ENCODE measurements at places on chromosomes 16 and 17.

DNA sequence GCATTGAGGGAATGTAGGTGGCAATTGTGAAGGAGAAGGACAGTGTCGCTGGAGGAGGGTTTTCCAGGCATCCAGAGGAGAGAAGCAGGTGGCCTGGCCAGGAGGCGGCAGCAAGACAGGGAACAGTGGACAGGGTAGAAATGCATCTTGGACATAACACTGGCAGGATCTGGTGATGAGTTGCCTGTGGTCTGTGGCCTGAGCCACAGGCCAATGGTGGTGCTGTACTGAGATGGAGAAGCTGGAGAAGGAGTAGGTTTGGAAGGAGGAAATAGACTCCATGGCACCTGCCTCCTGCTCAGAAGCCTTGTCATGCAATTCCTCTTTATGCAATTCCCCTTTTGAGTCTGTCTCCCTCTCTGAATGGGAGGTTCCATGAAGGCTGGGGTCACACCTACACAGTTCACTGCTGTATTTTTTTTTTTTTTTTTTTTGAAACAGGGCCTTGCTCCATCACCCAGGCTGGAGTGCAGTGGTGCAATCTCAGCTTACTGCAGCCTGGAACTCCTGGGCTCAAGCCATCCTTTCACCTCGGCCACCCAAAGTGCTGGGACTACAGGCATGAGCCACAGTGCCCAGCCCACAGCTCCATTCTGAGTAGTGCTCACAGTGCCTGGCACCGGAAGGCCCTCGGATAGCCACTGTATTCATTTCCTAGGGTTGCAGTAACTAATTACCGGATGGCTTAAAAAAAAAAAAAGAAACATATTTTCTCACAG, 13.5 kb upstream of the CACNG4 start:
- DNase-seq: no peak

DNA sequence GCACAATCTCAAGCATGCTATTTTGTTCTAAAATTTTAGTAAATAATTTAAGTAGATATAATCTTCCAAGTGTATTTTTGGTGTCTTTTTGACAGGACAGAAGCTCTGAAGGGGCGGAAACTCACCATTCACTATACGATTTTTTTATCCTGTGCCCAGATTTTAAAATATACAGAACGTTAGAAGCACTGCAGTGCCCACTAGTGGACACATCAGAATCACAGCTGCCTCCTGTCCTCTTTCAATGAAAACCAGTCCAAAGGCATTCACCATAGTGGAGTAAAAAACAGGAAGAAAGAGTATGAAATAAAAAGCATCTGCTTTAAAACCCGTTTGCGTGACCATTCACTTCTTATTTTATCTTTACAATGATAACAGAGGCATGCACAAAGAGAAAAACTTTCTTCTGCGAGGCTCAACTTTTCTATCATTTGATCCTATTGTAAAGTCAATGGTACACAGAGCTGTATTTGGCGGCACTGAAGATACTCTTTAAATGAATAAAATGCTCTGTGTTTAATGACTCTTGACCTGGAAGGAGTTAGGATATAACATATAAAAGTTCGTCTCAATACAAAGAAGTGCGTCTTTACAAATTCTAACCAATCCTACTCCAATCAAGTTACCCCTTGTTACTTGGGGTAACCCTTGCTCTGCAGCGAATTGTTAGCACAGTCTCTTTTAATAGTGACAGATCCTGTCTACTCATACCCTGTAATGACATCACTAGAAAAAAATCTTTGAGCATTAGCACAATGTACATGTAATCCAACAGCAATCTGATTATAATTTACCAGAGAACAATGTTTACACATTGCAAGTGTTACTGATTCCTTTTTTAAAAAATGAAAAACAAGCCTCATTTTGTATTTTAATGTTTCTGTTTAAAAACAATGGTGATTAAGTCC, 339.8 kb upstream of the PSMD7 start:
- no peak for DNase-seq

- no peak for DNase-seq
These were observed 23.3 kb downstream of the SHISA6 start for GRCh38 chr17:11264183-11264871.

GRCh38 chr17:36475346-36475970, 11.0 kb upstream of the ZNHIT3 start:
- DNase-seq: no peak

GRCh38 chr17:81426393-81427172, 31.3 kb downstream of the BAHCC1 start:
- no peak for DNase-seq

GRCh38 chr16:68612996-68613395, 32.1 kb upstream of the CDH3 start:
- DNase-seq: no peak

- no peak for DNase-seq
These were observed 11.5 kb downstream of the GPT2 start for GRCh38 chr16:46895399-46896313.

GRCh38 chr16:27253526-27253930, 15.0 kb downstream of the NSMCE1 start:
- DNase-seq: no peak

GRCh38 chr17:45319239-45319703, 2.5 kb upstream of the MAP3K14 start:
- no peak for DNase-seq

DNA sequence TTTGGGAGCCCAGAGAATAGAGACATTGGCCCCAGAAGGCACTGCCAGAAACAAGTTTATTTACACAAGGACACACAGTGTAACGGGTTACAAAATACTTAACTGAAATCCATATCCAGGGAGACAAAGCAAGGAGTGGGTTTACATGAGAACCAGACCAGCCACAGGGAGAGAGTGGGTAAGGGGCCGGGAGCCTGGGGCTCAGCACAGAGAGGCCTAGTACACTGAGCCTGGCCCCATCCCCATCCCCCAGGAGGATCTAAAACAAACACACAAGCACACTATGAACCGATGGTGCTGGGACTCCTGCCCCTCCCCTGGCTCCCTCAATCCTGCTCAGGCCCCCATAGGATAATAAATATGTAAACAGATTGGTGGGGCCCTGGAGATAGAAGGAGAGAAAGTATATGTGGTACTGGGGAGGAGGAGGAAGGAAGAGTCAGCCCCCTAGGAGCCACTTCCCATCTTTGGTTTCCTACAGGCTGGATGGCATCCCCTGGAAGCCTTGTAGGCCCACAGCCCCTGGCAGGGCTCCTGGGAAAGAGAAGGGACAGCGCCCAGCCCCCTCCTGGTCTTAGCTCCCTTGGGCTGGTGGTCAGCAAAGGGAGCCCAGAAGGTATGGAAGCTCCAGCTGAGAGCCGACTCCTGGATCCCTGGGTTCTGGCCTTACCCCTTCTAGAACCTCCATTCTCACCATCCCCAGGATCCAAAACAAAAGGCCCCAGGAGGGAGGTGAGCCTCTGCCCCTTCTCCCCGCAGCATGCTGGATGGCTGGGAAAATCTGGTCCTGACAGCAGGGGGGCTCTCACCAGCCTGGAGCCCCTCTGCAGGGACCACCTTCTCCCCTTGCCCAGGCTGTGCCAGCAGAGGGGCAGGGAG, 6.4 kb downstream of the G6PC3 start:
- DNase-seq: no peak

- no peak for DNase-seq
These were observed 510 bp upstream of the RAB40B start for GRCh38 chr17:82698974-82699442.

DNA sequence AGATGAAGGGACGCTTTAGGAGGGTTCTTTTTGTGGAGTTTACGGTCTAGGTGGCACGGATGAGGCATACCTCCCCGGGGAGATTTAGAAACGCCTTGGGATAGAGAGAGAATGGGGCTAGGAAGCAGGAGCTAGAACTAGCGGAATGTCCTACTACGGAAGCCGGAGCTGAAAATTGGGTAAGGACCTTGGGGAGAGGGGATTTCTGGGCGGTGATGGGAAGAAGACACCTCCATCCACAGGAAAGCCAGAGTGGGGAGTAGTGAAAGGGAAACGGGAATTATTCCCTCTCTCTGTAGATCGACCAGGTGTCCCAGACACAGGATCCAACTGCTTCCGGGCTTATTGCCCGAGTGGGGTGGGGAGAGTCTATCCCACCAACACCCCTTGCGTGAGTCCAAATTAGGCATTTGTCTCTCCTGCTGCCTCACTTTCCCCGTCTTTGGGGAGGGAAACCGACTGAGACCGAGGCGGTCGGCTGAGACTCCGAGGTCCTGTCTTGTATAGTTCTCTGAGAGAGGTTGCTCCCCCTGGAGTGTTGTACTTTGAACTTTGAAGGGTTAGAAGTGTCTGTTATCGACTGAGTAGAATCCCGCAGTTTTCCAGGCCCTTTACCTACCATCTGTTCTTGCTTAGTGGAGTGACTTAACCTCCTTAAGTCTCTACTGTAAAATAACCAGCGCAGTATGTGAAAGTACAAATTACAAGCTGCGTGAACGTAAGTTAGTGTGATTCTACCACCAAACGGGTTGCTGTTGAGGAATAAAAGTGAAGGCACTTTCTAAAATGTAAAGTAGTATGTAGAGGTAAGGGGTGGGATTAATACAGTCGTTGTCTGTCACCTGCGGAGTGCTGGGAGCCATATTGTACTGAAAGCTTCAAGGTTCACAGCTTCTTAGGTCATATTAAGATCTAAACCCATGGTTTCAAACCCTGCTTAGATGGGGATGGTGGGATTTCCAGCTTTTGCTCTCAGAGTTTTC, 1.0 kb downstream of the RSPRY1 start:
- peak; percentile 47 for DNase-seq

- no peak for DNase-seq
These were observed 481 bp upstream of the BRD7 start for GRCh38 chr16:50369133-50369804.
